ENCODE measurements at places on chromosomes 4 and X.
A peak's percentile ranks its signal among the peaks of the same experiment; 100 is the strongest.

- H3K27ac ChIP-seq, result no peak overlapping the region
- H3K36me3 ChIP-seq, result no peaks in the 10 kb centered on the region
- peaks cover 5% of the 10 kb centered on the region for H3K4me1 ChIP-seq
- H3K27me3 ChIP-seq, result no peaks in the 10 kb centered on the region
These were observed 1.5 kb downstream of the SRPK3 start for GRCh38 chrX:153782313-153782712.

- DNase-seq, result no peak
- H3K4me3 ChIP-seq, result no peak overlapping the region
- no peak overlapping the region for H3K27ac ChIP-seq
- no peaks in the 10 kb centered on the region for H3K27me3 ChIP-seq
- H3K36me3 ChIP-seq, result no peaks in the 10 kb centered on the region
These were observed 18.6 kb upstream of the SEPSECS start for GRCh38 chr4:25178838-25179261.

GRCh38 chrX:116436358-116436816, at the start of gene SLC6A14:
TSS of gene SLC6A14 (plus strand) at chrX:116436606. CDS start at chrX:116436710, 104 bp downstream.
- no peaks in the 10 kb centered on the region for H3K4me1 ChIP-seq
- peaks cover 2% of the 10 kb centered on the region for H3K27me3 ChIP-seq
- H3K36me3 ChIP-seq, result no peaks in the 10 kb centered on the region
- H3K27ac ChIP-seq, result no peak within 1 kb of the TSS

DNA sequence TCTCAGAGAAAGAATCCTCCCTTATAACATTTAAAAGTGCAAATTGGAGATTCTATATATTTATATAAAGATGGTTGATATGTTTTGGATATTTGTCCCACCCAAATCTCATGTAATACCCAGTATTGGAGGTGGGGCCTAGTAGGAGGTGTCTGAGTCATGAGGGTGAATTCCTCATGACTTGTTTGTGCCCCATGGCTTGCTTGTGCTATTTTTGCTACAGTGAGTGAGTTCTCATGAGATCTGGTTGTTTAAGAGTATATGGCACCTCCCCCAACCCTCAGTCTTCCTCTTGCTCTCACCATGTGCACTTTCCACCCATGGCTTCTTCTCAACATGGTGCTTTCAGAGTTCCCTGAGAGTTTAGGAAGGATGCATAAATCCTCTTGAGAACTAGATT, 9.5 kb upstream of the ANKRD50 start:
- H3K4me3 ChIP-seq, result no peak overlapping the region
- H3K4me1 ChIP-seq, result no peaks in the 10 kb centered on the region
- peaks cover 3% of the 10 kb centered on the region for H3K27me3 ChIP-seq
- no peak overlapping the region for H3K27ac ChIP-seq

DNA sequence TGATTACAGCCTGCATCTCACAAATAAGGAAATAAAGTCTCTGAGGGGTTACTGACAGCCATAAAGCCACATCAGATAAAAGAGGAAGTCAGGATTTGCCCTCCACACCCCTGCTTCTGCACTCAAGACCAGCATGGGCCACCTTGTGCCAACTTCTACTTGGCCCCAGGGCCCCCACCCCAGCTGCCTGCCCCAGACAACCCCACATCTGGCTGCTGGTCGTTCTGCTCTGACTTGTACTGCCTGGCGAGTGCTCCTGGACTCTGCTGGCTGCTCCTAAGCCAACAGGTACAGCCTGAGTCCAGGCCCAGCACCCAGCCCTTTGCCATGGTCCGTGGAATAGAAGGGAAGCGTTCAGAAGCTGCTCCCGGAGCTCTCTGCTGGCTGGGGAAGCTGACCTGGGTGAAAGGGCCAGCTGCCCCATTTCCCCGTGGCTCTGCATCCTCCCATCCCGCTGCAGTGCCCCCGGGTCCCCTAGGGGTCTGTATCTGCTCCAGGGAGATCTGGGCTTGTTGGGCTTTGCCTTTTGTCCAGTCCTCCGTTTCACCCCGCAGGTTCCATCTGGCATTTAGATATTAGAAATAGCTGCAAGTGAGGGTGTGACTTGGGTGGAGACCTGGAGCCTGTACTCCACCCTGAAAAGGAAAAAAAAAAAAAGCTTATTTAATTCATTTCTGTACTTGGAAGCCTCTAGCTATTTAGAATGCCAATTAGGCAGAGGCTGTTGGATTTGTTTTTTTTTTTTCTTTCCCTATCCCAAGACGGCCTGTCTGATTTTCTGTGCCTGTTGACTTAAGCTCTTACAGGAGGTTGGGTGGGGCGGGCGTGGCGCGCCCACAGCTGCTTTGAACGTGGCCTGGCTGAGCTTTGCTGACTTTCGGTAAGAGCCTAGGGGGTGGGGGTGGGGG, 194.7 kb downstream of the PTTG2 start:
- peaks cover 4% of the 10 kb centered on the region for H3K36me3 ChIP-seq
- H3K27ac ChIP-seq, result no peak overlapping the region
- H3K4me1 ChIP-seq, result peaks cover 8% of the 10 kb centered on the region
- H3K4me3 ChIP-seq, result no peak overlapping the region
- peaks cover 2% of the 10 kb centered on the region for H3K27me3 ChIP-seq

DNA sequence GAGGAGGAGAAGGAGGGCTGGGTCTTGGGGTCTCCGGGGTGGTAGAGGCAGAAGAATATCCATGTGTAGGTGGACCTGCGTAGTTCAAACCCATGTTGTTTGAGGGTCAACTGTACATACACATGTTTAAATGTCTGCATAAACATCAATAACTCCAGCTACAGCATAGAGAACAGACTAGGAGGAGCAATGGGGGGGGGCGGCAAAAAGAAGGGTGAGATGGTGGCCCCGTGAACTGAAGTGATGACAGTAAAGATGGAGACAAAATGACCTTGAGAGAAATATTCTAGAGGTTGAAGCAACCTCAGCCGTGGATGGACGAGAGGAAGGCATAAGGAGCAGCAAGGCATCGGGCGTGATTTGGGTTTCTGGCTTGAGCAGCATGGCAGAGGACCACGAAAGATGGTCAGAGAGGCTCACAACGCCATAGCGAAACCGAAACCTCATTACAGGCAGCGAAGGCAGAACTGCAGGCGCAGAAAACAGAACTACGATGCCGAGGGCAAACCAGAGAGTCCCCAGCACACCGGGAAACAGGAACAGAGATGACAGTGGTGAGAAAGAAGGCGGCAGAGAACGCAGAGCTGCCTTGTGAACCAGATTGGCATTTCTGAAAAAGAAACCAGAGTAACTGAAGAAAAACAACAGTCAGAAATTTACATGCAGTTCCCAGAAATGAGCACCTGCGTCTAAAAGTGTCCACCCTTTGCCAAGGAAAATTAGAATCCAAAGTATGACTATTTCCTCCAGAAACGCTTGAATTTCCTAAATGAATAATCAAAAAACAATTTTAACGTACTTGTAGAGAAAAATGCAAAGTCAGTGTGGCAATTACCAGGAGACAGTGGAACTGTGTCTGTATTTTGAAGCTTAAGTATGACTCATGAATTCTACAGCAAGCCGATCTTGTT, 50.3 kb upstream of the ENPP6 start:
- peak; percentile 76 for DNase-seq
- H3K36me3 ChIP-seq, result no peaks in the 10 kb centered on the region
- H3K4me1 ChIP-seq, result peaks cover 28% of the 10 kb centered on the region
- no peaks in the 10 kb centered on the region for H3K27me3 ChIP-seq
- H3K4me3 ChIP-seq, result peak overlapping the region; percentile 87

- no peaks in the 10 kb centered on the region for H3K36me3 ChIP-seq
- H3K27me3 ChIP-seq, result no peaks in the 10 kb centered on the region
- DNase-seq, result no peak
- H3K4me1 ChIP-seq, result no peaks in the 10 kb centered on the region
These were observed 35.7 kb upstream of the ADAM29 start for GRCh38 chr4:174882317-174882992.

DNA sequence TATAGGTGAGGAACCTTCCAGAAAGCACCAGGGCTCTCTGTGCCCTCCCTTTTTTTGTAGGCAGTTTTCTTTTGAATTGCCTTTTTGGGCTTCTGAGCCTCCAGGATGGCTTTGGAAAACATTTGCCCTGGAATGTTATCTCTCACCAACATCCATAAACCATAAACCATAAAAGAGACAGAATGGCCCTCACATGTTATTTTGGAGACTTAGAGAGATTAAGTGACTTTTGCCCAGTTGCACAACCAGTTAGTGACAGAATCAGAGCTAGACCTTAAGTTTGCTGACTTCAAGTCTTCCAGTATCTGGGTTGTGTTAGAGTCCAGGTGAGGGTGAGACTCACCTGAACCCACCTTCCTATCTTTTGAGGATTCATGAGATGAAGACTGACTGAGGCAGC, 153.0 kb upstream of the STX18 start:
- DNase-seq, result no peak
- H3K36me3 ChIP-seq, result peaks cover 11% of the 10 kb centered on the region
- H3K4me3 ChIP-seq, result no peak overlapping the region

GRCh38 chrX:13721371-13721770, 13.0 kb downstream of the TRAPPC2 start:
- H3K4me1 ChIP-seq, result peaks cover 94% of the 10 kb centered on the region
- peaks cover 11% of the 10 kb centered on the region for H3K27me3 ChIP-seq
- H3K4me3 ChIP-seq, result no peak overlapping the region
- no peak for DNase-seq

DNA sequence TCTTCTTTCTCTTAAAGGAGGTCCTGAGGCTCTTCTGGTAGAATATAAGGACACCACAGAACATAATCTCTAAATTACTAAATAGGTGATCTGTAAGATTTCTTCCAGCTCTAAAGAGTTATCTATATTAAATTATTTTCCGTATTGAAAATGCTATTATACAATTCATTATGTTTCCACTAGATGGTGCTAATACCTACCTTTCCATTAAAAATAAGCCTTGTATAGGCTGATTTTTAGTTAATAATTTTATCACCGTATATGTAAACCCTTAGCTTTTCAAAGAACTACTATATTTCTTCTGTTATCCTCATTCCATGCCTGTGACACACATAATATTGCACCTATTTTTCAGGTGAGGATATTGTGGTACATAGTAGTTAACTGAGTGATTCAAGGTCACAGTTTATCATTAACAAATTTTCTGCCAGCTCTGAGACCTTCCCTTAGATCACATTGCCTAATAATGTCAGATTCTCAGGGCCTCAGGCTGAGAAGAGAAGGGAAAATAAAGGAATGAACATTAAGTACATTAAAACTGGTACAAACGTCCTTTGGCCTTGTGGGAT, 138.8 kb downstream of the TEX11 start:
- no peak overlapping the region for H3K27ac ChIP-seq
- DNase-seq, result peak; percentile 12
- H3K27me3 ChIP-seq, result no peaks in the 10 kb centered on the region
- no peaks in the 10 kb centered on the region for H3K4me1 ChIP-seq

- H3K4me1 ChIP-seq, result peaks cover 15% of the 10 kb centered on the region
- no peak for DNase-seq
- H3K27me3 ChIP-seq, result no peaks in the 10 kb centered on the region
- H3K4me3 ChIP-seq, result no peak overlapping the region
These were observed 25.4 kb downstream of the SEC31A start for GRCh38 chr4:82865592-82865991.

GRCh38 chrX:29461039-29461438, 754.3 kb upstream of the MAGEB2 start:
- H3K4me3 ChIP-seq, result no peak overlapping the region
- no peak for DNase-seq
- H3K27ac ChIP-seq, result no peak overlapping the region
- H3K27me3 ChIP-seq, result no peaks in the 10 kb centered on the region
- no peaks in the 10 kb centered on the region for H3K4me1 ChIP-seq

DNA sequence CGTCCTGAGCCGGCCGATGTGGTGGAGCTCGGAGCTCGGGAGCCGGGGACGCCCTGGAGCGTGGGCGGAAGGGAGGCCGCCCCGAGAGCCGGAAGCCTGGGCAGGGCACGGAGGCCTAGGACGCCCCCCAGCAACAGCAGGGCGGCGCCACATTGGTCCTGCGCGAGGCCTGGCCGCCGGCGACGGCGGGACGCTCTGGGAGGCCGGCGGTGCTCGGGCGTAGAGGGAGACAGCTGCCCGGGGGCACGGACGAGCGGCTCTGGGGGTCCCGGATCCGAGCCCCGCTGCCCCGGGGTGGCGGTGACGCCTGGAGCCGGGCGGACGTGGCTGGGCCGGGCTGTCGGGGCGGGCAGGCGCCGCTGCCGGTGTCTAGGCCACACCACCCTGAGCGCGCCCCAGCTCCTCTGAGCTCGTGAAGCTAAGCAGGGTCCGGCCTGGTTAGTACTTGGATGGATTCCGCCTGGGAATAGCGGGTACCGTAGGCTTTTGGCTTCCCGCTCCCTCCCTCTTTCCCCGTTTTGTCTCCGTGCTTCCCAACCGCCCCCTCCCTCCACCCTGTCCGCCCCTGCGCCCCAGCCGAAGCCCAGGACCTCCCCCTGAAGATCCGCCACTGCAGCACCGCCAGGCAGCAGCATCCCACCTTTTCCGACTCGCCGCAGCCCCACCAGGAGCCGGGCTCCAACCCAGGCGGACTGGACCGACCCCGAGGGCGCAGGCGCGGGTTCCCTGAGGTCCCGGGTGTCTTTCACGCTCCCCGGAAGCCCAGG, 12.1 kb downstream of the FRG2 start:
- no peak for DNase-seq
- H3K4me1 ChIP-seq, result peaks cover 25% of the 10 kb centered on the region
- H3K4me3 ChIP-seq, result peak overlapping the region; percentile 85
- H3K27me3 ChIP-seq, result peaks cover 22% of the 10 kb centered on the region
- peaks cover 8% of the 10 kb centered on the region for H3K36me3 ChIP-seq
- H3K27ac ChIP-seq, result no peak overlapping the region

Measured in immature natural killer cell (primary cell).